DMS79 (cell line): ENCODE measurements at places on chromosomes 1 and 21.

DNA sequence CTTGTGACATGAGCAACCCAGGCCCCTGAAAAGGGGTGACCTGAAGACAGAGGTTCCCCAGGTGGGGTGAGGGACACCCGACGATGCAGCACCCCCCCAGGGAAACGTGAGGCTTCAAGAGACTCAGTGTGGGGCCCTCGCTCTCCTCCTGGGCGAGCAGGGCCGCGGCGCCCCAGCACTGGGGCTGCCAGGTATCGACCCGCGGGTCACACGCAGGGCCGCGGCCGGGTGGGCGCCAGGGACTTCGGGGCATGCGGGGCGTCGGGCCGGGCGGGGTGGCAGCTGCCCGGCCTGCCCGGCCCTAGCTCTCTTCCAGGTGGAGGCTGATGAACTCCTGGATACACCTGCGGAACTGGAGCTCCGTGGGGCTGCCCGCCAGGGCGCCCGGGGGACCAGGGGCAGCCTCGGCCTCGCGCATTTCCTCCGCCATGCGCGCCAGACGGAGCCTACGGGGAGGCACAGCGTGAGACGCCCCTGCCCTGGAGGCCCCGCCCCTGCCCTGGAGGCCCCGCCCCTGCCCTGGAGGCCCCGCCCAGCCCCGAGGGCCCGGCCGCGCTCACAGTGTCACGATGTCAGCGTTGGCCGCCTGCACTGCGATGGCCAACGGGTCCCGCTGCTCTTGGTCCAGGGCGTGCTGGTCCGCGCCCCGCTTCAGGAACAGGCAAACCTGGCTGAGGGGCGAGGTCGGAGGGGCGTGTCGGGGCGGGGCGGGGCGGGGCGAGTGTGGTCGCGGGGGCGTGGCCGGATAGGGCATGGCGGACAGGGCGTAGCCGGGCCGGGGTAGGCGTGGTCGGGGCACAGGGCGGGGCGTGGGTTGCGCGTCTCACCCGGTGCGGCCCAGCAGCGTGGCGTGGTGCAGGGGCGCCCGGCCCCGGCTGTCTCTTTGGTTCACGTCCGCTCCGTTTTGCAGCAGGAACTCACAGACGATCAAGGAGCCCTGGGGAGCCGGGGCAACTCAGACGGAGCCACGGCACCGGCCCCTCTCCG lies 13.3 kb downstream of the SCNN1D start:
- DNase-seq: no peak

- DNase-seq: no peak
Measured at GRCh38 chr21:28789523-28789922, 203.2 kb downstream of the LTN1 start.

DNA sequence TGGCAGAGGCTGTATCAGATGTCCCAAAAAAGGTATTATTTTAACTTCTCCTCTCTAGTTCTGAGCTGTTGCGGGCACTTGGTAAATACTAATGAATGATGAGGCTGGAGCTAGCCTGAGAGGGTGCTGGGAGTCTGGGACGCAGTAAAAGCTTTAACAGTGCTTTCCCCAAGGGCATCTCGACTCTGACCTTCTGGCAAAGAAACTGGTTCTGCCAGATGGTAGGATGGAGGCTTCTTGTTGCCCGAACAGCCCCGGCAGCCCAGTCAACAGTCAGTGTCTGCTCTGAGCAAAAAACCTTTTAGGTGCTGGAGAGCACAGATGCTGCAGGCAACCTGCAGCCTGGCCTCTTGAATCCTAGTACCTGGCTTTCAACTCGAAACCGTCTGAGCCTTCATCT lies 2.5 kb upstream of the PNRC2 start:
- peak; percentile 92 for DNase-seq

- DNase-seq: no peak
Measured at GRCh38 chr21:46048926-46049889, 48.7 kb upstream of the COL6A2 start.
